Stimulated activated CD4-positive, alpha-beta T cell treated with anti-CD3 and anti-CD28 coated beads, Interleukin-15, amount 100 ng/mL, for 48 hours (primary cell): ENCODE measurements at places on chromosomes 16 and 17.

GRCh38 chr17:251531-251930 is 70.1 kb upstream of the DOC2B start:
- no peak for DNase-seq

DNA sequence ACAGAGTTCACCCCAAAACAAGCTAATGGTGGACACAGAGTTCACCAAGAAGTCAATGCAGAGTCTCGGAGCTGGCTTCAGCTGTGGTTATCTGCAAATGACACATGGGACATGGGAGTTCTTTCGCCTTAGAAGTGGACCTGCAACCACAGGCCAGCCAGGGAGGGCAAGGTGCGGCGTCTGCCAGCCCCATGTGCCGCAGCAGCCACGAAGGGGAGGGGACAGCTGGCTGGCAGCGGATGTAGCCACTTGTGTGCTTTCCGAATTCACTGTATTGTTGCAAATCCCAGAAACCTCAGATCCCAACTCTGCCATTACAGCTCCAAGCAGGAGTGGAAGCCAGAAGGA is 24.8 kb downstream of the LMF1 start:
- no peak for DNase-seq

- no peak for DNase-seq
Measured at GRCh38 chr17:17510456-17511292, 14.5 kb upstream of the RASD1 start.

DNA sequence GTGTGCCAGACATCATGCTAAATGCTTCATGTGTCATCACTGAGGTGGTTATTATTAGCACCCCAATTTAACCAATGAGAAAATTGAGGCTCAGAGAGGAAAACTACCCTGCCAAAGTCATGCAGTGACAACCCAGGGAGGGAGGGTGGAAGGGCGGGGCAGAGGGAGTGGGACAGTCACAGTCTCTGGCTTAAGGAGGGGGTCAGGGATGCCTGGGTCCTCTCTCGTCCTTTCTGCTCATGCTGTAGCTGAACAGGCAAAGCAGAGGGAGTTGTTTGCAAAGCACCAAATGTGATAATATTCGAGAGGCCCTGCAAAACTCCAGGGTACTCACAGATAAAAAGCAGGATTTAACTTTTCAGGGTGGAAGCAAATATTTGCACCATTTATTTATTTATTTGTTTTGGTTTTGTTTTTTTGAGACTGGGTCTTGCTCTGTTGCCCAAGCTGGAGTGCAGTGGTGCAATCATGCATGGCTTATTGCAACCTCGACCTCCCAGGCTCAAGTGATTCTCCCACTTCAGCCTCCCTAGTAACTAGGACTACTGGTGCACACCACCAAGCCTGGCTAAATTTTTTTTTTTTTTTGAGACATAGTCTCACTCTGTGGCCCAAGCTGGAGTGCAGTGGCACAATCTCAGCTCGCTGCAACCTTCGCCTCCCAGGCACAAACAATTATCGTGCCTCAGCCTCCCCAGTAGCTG is 47.9 kb upstream of the NKD1 start:
- no peak for DNase-seq

DNA sequence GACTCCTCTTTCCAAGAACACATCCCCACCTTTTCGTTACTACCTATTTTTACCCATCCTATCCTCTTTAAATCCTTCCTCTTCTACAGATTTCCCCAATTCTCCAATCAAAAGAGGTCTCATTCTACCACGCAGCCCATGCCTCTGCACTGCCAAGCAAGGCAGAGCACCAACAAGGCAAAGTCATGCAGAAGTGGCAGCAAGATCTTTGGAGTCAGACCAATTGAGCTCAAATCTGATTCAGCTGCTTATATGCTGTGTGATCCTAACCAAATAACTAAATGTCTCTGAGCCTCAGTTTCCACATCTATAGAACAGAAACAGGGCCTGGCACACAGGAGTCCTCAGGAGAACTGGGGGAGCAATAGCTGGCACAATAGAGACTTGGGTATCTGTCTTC is 41.0 kb downstream of the TOM1L2 start:
- no peak for DNase-seq

DNA sequence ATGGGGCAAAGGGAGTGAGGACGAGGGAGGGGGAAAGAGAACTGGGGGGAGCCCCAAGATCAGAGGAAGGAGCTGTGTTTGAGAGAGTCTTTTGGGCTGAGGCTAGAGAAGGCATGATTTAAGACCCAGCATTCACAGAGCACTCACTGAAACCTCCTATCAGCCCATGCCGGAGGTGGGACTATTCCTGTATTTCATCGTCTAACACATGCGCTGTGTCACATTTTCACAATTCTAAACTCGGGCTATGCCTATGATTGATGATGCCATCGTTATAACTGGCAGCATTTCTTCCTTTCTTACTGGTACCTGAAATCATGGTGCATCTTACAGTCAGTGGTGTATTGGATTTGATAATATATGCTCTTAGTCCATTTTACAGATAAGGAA is 3.5 kb downstream of the FAM171A2 start:
- DNase-seq, result no peak

DNA sequence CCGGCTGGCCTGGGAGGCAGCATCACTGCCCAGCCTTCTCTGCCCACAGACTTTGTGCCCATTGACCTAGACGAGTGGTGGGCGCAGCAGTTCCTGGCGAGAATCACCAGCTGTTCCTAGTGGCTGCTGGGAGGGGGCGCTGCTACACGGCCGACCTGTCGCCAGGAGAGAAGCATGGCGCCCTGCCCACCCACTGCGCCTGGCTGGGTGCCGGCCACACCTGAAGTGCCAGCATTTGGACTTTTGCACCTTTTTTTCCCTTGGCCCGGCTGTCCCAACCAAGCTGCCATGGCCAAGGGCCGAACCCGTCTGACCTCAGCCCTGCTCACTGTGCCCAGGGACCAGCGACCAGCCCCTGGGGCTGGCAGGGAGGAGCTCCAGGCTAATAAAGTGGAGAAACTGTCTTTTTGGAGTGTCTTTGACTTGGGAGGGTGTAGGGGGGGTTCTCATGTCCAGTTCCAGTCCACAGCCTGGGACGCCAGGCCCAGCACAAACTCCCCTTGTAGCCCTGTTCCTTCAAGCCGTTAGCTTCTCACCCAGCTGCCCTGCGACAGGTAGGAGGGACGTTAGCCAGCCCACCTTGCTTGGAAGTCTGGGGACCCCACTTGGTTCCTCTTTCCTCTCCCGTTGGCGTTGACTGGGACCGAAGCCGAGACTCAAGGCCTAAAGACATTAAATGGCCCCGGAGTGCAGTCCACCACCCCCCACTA is 939 bp upstream of the WDR90 start:
- DNase-seq, result peak; percentile 47

DNA sequence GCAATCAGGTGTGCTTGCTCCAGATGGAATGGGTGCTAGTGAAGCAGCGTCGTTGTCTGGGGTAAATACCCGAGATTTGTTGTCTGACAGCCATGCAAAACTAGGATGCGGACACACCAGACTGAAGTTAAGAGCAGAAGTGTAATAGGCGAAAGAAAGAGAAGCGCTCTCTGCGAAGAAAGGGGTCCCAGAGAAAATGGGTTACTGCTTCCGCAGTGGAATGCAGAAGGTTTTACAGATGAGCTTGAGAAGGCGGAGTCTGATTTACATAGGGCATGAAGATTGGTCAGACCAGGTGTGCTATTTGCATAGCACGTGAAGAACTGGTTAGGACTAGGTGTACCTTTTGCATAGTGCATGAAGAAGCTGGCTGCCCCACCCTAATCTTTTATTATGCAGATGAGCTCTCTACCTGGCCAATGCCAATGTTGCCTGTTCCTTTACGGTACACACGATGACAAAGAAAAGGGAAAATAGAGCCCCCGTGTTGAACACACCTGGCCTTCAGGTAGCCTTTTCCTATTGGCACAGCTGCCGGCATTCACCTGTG is 32.0 kb upstream of the SNN start:
- DNase-seq, result no peak

DNA sequence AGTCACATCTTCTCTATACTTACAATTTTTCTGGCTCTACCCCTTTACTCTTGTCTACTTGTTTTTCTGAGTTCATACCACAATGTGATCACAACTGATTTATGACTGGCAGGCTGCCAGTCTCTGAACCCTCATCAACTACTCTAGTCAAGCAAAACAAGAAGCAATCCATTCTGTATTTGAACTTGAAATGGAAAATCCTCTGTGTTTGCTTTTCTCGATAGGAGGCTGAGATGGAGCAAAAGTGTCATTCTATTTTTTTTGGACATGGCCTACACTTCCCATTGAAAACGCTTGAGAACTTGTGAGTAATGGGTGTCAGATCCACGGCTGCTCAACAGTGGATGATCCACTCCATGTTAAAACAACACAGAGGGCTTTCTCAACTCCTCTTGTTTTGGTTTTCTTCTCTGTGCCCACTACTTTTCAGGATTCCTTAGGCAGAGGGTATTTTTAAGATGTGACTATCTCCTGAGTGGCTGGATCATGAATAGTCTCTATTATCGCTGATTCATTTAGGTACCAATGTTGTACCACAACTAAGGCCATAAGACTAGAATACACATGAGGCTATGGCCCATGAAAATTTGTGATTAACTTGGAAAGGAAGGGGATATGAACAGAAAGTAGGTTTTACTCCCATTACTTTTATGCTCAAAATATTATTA is 11.7 kb downstream of the TMEM100 start:
- no peak for DNase-seq

GRCh38 chr17:20153231-20153630 is 144.1 kb downstream of the SPECC1 start:
- DNase-seq, result no peak

- DNase-seq, result no peak
Measured at GRCh38 chr17:17573912-17574311, 17.6 kb downstream of the PEMT start.

DNA sequence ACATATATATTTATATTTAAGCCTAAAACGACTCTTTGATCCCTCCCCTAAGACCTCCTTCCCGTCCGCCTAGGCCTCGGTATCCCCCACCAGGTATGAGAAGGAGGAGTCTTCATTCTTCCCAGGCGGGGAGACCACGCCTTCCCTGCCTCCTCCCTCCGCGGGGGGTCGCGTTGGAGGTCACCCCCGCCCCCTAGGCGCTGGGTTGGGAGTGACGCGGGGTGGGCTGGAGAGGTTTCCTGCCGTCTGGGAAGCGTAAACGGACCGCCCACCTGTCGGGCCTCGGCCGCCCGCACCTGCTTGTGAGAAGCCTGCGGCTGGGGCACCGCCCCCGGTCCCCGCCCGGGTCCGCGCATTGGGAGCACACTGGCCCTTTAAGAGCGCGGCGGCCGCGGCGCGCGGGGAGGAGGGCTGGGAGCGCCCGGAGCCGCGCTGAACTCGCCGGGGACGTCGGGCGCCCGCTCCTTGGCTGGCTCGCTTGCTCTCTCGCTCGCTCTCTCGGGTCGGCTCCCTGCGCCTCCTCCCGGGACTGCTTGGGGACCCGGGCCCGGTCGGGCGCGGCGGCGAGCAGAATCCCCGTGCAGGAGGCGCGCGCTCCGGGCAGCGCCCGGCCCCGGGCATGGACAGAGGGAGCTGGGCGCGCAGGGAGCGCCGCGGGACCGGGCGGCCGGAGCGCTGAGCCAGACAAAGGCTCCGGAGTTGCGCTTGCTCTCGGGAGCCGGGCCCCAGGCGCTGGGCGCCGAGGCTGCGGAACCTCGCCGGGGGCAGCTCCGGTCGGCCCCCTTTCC is at the start of gene MMP15:
MMP15 (plus strand) TSS at position 404 of the 788 bp plus-strand sequence. CDS start 597 bp downstream, outside the sequence.
- no peak for DNase-seq

DNA sequence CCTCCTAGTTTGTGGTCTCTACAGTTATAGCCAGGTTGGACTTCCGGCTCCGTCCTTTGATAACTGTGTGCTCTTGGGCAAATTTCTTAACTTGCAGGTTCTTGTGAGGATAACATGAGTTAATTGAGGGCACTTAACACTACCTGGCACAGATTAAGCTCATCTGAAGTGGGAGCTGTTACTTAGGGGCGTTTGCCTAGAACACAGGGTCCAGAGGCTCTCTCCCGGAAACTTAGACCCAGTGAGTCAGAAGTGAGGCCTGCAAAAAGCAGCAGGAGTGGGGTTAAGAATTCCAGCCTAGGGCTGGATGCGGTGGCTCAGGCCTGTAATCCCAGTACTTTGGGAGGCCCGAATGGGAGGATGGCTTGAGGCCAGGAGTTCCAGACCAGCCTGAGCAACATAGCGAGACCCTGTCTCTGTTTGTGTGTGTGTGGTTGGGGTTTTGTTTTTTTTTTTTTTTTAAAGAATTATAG is 1.4 kb downstream of the MVP start:
- no peak for DNase-seq
